Stromal cell of bone marrow (primary cell): ENCODE measurements at places on chromosomes 1 and 21.
A peak's percentile ranks its signal among the peaks of the same experiment; 100 is the strongest.

GRCh38 chr1:188402986-188403385 lies 1574.2 kb downstream of the PLA2G4A start:
- no peak for DNase-seq

DNA sequence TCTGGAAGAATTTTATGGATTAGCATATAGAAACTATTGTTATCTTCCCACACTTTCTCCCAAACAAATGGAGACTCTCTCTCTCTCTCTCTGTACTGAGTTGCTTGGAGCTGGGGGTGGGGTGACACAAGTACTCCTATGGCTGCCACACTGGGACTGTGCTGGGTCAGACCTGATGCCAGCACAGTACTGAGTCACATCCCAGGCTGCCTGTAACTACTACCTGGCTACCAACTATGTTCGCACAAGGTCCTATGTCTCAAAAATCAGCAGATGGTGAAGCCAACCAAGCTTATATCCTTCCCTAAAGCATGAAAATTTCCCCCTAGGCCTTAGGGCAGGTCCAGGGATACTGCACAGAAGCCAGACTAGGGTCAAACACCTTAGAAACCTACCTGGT lies 66.6 kb downstream of the FAF1 start:
- DNase-seq, result no peak

DNA sequence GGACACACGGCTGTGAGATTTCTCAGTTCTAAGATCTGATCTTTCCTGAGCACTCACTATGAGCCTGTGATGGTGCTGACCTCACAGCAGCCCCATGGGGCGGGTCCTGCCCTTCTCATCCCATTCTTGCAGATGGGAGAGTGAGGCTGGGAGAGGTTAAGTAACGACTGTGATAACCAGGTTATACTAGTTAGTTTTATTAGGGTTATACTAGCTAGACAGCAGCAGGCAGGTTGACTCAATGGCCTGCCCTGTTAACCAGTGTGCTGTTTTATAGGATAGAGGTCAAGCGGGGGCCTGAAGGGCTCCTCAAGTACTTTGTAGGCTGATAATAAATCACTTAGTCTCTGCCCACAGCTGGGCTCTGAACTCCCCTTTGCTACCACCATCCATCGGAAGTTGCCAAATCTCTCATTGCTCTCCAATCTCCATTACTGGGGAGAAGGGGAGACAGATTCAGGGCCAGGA lies 4.8 kb downstream of the CNTN2 start:
- no peak for DNase-seq

DNA sequence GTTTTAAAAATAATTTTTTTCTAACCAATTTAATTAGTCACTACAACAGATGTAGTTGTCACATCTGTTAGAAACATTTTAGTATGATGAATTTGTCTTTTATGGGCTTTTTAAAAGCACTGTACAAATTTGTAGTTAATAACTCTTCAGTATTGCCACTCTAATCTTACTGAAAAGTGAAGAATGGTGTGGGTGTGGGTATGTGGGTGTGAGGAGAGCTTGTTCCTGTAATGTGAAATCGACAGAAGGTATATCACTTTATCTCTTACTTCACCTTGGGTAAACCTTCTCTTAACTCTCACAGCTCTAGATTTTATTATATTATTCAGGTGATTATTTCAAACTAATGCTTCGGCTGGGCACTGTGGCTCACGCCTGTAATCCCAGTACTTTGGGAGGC lies 42.5 kb downstream of the TMEM200B start:
- no peak for DNase-seq

GRCh38 chr1:152442765-152443164 lies 28.7 kb upstream of the CRNN start:
- peak; percentile 34 for DNase-seq
